ENCODE measurements at places on chromosomes 6 and 20.

DNA sequence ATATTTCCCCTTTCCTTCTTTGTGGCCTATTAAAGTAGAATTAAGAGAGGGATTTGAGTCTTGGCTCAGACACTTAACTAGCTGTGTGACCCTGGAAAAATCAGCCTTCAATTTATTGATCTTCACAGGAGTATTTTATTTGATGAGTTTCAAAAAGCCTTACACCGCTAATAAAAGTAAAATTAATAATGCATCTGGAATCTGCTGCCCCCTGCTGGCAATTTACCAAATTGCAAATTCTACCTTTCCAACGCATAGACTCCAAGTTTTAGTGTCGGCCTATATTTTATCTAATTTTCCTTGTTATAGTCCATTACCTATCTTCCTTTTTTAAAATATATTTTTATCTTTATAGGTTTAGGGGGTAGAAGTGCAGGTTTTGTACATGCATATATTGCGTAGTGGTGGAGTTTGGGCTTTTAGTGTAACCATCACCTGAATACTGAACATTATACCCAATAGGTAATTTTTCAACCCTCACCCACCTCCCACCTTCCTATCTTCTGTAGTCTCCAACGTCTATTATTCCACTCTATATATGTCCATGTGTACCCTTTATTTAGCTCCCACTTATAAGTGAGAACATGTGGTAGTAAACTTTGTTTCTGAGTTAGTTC, 46.3 kb downstream of the GOPC start:
- DNase-seq = peak; percentile 21

- no peak for DNase-seq
Observed at GRCh38 chr6:33431880-33432541, 12.1 kb downstream of the SYNGAP1 start.

GRCh38 chr6:55888917-55889316, 13.5 kb upstream of the BMP5 start:
- DNase-seq = no peak

GRCh38 chr20:63084563-63084927, 77.8 kb upstream of the BHLHE23 start:
- no peak for DNase-seq

DNA sequence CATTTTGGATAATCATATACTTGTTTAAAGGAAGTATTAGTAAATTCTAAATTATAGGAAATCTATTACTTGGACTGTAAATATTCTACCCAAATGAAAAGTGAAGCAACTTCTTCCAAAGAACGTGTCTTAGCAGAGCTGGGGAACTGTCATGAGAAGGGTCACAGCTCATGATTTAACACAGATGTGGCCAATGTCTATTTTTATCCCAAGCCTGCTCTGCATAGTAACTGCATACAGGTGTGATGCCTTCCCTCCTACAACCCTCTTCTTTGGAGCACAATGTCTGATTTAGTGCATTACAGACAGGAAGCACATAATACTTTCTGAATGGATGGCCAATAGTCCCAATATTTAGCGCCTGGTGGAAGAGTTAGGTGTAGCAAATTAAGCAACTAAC, 138.7 kb upstream of the THEMIS start:
- DNase-seq = no peak

- DNase-seq = no peak
Observed at GRCh38 chr6:24836109-24836508, 37.4 kb upstream of the ARMH2 start.

GRCh38 chr6:140414966-140415620, 1040.6 kb upstream of the CITED2 start:
- DNase-seq = no peak

GRCh38 chr20:9280666-9281065, 211.8 kb downstream of the PLCB4 start:
- DNase-seq = no peak

DNA sequence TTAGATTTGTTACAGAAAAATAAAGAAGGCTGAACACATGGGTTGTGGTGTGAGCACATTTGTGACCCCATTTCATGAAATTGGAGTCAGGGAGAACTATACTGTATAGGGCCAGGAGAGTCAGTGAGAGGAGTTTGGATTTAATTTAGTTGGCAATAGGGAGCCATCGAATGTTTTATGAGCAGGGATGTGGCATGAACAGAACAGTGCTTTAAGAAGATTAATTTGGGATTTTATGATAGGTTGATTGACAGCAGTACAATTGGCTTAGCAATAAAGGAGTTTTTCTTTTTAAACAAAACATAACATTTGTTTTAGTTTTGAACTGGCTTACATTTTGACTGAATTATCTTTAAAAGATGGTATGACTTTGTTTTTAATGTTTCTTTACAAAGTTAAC, 105.6 kb upstream of the GLP1R start:
- no peak for DNase-seq

GRCh38 chr20:49278818-49279676, 1.2 kb upstream of the ZNFX1 start:
- DNase-seq = no peak

DNA sequence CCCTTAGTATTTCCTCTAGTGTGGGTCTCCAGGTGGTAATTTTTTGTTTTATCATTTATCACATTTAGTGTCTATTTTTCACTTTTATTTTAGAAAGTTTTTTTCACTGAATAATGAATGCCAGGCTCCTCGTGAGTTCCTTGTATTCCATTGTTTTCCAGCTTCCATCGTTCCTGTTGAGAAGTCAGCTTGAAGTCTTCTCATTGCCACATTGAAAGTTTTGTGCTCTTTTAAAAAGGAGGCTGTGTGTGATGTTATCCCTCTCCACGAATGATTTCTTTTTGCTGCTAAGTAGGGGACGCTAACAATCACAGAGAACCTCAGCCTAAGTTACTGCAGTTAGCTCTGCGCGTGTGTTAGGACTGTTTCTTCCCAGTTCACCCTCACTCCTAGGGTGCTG, 194.5 kb downstream of the TAF4 start:
- DNase-seq = no peak

DNA sequence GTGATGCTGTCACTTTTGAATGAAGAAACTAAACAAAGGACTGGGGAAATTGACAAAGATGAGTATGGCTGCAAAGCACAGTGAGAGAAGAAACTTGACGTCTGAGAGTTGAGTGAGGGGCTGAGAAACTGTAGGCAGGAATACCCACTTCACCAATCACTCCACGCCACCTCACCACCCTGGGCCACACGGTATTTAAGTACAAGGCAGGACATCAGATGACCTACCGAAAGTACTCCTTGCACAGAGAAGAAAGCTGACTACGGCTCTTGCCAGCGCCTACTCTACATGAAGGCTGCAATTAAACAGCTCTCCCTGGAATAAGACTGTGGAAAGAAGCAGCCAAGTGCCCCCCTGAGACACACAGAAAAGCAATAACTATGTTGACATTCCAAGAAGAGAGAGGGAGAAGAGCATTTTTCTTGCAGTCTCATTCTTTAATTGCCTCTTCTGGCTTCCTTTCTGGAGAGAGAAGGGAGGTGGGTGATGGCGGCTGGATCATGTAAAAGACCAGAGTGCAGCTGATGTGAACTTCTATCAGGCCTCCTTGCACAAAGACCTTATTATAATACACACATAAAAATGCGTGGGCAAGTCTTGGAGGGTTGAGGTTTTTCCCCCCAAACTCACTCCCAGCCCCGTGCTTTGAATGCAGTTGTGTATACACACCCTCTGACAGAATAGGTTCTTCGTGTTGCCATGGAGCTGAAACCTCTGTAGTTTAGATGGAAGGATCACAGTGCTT, 44.6 kb downstream of the HIVEP2 start:
- peak; percentile 26 for DNase-seq

DNA sequence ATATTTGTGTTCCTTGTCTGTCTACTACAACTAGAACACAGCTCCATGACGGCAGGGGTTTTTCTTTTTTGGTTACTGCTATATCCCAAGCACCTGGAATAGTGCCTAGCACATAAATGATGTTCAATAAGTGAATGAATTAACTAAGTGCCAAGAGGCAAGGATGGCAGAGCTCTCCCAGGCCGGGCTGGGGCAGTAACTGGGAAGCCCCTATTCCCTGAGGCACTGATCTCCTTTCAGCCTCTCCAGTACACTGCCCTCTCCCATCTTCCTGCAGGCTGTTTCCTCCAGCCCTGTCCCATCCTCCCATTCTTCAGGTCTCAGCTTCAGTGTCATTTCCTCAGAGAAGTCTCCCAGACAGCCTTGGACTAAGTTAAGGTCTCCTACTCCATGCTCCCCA, 29.0 kb upstream of the SPDEF start:
- DNase-seq = no peak

DNA sequence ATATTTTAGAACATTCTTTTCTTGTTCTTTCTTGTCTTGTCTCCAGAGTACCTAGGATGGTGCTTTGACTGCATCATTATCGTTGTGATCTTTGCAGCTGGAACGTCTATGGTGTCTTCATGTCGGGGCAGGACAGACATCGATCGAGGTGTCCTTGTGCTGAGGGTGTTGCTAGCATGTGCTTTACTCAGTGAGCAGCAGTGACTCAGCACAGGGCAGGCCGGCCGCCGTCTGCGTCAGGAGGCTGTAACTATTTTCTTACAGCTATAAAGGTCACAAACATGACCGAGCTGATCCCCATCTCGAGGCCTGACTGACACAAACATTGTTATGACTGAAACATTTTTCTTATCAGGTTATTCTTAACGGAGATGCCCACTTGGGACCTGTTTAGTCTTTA, 14.9 kb upstream of the CTCFL start:
- no peak for DNase-seq
